ENCODE measurements at places on chromosomes 12 and 14.

GRCh38 chr14:35944847-35945246 lies 118.7 kb downstream of the BRMS1L start:
- no peak for DNase-seq

DNA sequence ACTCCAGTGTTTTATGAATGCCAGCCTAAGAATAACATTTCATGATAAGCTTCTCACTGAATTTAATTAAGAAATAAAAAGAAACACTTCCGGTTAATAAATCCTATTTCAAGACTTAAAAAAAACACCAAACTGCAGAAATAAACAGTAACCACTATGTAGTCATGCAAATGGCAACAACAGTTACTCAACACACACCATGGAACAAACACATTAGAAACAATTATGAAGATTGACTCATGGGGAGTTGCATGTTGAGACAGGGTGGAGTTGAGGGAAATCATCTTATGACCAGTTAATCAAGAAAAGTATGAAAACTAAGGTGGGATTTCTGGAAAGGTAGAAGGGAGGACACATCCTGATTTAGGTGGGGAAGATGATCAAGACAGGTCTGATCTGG lies 52.7 kb downstream of the PLBD1 start:
- DNase-seq, result no peak

- no peak for DNase-seq
Observed at GRCh38 chr12:76094754-76095153, 10.3 kb upstream of the NAP1L1 start.

DNA sequence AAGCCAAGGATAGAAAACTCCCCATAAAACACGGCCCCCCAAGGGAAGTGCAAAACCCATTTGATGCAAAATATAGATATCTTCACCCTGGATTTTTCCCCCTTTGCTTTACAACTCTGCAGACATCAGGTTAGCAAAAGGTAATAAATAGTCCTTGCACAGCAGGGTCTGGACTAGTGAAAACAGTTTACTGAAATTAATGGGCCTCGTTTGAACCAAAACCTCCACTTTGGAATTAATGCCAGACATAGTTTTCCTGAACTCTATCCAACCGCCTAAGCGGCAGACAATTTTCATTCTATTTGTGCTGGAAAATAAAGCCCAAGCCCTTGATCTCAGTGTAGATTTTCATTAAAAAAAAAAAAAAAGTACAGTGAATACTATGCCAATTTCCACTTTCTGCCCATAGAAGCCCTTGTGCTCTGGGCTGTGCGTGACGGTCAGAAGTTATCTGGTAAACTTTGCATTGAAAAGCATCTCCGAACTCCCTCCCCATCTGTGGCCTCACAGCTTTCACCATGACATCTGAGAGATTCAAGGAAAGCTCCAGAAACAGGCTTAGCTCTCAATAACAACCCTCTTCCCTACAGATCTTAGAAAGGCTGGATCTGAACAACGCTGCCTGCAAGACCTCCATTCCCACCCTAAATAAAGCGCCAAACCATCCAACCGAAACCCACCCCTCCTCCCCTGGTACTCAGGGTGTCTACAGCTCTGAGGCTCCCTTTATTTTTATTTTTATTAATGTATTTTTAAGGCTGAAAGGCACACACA lies 11.0 kb upstream of the IRF2BPL start:
- DNase-seq, result peak; percentile 65

GRCh38 chr14:25220514-25220913 lies 170.6 kb upstream of the STXBP6 start:
- DNase-seq, result no peak

DNA sequence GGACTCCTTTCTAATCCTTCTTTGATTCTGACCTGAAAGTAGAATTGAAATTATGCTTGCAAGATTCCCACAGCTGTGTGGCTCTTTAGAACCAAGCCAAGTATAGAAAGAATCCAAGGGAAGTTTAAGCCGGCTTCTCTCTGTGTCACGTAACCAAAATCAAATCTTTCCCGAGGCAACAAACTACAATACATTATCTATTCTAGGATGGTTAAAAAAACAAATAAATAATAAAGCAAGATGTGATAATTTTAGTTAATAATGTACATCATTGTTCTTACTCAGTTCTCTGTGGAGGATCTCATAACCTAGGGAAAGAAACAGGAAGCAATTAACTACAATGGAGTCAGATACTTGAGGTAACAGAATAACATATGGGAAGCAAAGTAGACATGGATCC lies 78.1 kb upstream of the ST8SIA1 start:
- no peak for DNase-seq

- DNase-seq, result peak; percentile 21
Observed at GRCh38 chr12:121061831-121062230, 22.8 kb upstream of the OASL start.

- peak; percentile 31 for DNase-seq
Observed at GRCh38 chr14:96567289-96567899, 65.2 kb downstream of the PAPOLA start.

- no peak for DNase-seq
Observed at GRCh38 chr14:44135972-44136371, 371.1 kb downstream of the FSCB start.

DNA sequence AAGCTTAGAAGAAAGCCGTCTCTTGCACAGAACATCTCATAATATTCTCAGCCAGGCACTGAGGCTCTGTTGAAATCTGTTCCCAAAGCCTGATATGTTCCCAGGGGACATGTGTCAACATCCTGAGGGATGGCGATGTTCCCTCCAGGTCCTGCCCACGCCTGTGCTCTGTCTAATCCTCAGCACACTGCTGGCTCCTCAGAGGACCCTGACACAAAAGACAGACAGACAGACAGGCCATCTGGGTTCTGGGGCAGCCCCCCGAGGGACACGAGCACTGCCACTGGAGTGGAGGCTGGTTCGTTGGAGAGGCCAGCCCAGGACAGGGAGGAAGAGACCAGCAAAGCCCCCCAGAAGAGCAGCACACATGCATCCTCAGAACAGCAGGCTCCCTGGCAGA lies 27.8 kb downstream of the CHGA start:
- no peak for DNase-seq

- no peak for DNase-seq
Observed at GRCh38 chr12:52798003-52798670, 2.2 kb upstream of the KRT3 start.
